NCI-H1092 (cell line): ENCODE measurements at places on chromosomes 13 and 19.

- peak; percentile 39 for DNase-seq
Observed at GRCh38 chr13:81929988-81930387, 1589.1 kb upstream of the SPRY2 start.

DNA sequence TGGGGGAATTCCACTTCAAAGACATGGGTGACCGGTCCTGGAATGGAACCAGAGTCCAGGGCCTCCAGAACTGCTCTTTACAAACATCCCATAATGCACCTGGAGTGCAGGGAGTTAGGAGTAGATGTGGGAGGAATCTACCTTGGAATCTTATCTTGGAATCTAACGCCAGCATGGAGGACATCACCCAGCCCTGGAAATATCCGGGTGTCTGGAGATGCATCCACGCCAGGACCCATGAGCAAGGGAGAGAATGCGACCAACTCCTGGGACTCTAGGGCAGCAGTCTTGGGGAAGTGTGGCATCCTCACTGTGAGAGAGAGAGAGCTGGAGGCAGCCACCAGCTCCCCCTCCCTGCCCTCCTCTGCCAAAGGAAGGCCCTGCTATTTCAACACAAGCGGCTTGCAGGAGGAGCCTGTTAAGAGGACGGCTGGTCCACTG is 211.8 kb downstream of the UQCRFS1 start:
- no peak for DNase-seq

DNA sequence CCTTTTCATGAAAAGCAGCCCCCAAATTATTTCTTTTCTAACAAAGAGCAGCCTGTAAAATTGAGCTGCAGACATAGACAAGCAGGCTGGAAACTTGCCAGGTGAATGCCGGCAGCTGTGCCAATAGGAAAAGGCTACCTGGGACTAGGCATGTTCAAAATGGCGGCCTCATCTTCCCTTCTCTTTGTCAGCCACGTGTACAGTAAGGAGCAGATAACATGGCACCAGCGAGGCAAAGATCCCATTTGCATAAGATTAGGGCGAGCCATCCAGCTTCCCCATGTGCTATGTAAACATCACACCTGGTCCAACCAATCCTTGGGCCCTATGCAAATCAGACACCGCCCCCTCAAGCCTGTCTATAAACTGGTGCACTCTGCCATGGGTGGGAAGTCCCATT is 31.2 kb upstream of the CACNA1A start:
- DNase-seq: peak; percentile 26

GRCh38 chr13:113164492-113164891 is 6.0 kb downstream of the PROZ start:
- DNase-seq: no peak

DNA sequence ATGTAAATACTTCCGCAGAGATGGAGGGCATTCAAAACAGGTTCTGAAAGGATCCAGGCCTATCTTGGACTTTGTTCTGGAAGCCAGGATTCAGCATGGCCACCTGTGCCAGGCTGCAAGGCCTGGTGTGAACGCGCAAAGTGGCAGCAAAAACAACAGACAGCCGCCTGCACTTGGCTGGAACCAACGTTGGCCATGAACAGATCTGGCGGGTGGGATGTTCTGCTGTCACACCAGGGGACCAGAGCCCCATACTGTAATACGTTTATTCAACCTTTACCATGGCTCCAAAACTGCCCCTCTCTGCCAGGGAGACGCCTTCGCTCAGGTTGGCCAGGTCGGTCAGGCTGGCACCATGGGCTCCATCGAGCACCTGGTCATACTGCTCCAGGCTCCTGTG is 69.7 kb downstream of the EPS15L1 start:
- no peak for DNase-seq

GRCh38 chr13:25169951-25170553 is 2.0 kb downstream of the AMER2 start:
- DNase-seq: no peak

DNA sequence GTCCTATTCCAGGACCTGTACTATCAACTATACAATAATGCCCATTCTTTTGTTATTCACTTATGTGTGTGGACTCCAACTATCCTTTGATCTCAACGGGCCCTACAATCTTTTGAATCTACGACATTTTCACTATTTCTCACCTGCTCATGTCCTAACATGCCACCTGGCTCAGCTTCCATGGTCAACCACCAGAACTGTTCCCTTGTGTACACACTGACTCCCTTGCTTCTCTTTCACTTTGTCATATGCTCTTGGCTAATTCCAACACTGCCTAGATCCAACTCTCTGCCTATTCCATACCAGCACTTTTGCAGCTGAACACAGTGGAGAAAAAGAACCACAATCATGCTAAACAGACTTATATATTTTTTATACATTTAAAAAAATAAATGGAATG is 53.1 kb downstream of the MICU2 start:
- no peak for DNase-seq

GRCh38 chr19:2446381-2446780 is 10.4 kb downstream of the LMNB2 start:
- no peak for DNase-seq

- DNase-seq: no peak
Observed at GRCh38 chr13:30744056-30744680, 8.8 kb downstream of the ALOX5AP start.

- DNase-seq: no peak
Observed at GRCh38 chr19:41595890-41596280, 19.9 kb downstream of the CEACAM21 start.

GRCh38 chr13:41162151-41162550 is 29.5 kb upstream of the KBTBD6 start:
- DNase-seq: no peak

DNA sequence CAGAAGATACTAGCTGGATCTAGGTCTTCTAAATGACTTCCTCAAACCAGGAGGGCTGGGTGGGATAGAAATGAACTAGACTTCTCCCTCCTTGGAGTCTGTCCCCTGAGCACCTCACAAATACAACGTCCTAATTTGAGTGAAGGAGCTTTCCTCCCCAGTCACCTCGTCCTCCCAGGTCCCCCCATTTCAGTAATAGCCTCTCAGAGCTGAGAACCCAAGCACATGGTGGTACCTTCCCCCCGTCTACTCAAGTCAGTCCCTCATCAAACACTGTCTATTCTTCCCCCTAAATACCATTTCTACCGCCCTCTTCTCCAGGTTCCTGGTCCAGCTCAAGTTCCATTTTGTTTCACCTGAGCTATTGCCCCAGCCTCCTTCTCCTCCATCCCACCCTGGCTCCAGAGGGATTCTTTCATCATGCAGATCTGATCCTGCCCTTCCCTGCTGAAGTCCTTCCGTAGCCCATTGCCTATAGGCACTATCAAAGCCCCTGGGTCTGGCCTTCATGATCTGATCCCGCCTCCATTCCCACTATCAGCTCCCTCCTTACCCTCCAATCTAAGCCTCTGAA is 5.3 kb upstream of the PRKCG start:
- DNase-seq: no peak

DNA sequence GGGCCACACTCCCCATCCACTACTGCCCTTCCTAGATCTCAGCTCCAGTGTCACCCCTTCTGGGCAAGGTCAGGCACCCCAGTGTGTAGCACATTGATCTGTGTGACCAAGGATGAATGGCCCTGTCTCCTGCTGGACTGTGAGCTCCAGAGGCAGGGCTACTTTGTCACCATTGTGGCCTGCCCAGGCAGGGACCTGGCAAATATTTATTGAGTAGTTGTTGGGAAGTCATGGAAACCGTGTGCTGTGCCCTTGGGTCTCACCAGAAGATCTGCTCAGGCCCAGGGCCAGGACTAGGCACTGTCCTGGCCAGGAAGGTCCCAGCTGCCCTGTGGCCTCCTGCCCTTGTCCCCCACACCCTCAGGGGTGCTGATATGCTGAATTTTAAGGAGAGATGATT is 10.5 kb downstream of the NACC1 start:
- no peak for DNase-seq

GRCh38 chr13:36377826-36378468 is 31.8 kb upstream of the SPART start:
- DNase-seq: no peak

GRCh38 chr19:41744850-41745249 is 10.5 kb upstream of the CEACAM6 start:
- DNase-seq: no peak

GRCh38 chr13:36332986-36333385 is 13.2 kb downstream of the SPART start:
- no peak for DNase-seq

- DNase-seq: peak; percentile 81
Observed at GRCh38 chr13:111474136-111475002, 153.9 kb downstream of the TEX29 start.

GRCh38 chr19:13172346-13173138 is 22.3 kb downstream of the IER2 start:
- peak; percentile 11 for DNase-seq

DNA sequence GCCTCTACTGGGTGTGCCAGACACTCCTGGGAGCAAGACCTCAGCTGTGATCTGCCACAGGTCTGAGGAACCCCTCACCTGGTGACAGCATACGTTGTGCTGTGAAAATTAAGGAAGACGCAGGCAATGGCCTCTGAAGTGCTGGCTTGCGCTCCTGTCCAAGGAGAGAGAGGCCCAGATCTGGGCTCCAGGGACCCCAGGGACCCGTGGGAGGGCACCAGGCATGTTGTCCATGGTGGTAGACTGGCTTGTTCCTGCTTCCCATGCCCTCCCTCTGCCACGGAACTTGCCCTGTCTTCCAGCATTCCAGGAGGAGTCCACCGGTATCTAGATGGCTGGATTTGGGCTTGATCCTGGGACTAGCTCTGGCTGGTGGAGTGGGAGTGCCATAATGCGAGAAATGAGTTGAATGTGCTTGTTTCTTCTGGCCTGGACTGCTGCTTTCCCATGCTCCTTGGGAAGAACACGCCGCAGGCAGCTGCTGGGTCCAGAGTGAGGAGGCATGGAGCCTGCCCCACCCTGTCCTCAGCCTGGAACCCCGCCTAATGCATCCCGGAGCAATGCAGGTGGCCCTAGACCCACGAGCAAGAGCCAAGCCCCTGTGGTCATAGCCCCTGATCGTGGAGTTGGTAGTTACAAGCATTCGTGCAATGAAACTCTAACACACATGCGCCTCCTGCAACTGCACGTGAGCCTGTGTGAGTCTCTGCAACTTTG is 190.2 kb downstream of the TEX29 start:
- DNase-seq: no peak

DNA sequence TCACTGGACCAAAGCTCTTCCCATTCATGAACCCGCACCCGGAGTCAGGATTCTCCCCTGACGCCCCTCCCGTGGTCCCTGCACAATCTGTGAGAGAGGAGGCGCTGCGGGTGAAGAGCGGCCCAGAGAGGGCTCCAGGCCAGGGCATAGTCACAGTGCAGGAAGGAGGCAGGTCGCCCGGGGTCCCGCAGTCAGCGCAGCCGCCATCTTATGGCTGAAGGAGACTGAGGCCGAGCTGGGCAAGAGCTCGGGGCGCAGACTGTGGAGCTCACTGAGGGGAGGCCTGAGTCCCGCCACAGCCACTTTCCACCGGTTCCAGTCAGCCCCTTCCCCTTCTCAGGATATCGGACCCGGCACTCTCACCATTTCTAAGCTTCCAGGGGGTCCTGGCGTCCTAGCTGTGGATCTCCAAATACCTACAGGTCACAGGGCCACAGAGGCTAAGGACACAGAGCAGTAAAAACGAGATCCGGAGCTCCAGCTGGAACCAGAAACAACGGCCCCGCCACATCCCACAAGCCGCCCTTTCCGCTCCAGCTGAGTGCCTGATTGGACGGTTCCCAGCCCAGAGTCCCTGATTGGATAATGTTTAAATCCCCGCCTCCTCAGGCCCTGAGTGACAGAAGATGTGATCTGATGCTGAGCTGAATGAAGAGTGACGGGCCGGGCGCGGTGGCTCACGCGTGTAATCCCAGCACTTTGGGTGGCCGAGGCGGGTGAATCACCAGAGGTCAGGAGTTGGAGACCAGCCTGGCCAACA is at the start of gene ZNF99:
TSS of gene ZNF99 (minus strand) at position 501 of the 760 bp plus-strand sequence. CDS start at position 366, 135 bp downstream.
- no peak for DNase-seq

DNA sequence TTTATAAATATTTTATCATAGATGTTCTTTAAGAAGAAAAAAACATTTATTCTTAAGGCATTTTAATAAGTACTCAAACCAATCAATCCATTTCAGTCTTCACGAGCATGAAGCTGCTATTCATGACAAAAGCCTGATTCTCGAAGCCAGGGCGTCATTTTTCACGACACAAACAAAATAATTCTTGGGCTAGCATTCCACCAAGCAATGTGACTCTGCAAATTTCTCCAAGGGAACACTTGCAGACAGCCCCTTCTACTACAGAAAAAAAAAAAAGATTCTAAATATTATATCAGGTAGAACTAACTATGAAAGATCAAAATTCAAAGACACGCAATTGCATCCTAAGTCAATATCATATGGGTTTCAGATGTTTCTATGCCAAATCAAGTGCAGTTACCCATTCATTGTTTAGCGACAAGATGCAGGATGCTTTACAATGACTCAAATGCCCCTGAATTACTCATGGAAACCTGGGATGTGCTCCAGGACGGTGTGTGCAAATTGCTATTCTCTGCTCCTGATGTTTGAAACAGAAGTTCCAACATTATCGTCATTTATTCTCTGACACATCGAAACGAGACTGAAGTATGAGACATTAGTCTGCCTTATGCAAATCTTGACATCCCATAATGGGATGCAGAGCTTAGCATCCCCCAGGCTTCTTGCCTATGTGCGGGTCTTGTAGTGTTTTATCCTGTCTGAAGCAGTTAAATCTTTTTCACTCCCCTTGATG is 517.7 kb downstream of the MYO16 start:
- DNase-seq: no peak

DNA sequence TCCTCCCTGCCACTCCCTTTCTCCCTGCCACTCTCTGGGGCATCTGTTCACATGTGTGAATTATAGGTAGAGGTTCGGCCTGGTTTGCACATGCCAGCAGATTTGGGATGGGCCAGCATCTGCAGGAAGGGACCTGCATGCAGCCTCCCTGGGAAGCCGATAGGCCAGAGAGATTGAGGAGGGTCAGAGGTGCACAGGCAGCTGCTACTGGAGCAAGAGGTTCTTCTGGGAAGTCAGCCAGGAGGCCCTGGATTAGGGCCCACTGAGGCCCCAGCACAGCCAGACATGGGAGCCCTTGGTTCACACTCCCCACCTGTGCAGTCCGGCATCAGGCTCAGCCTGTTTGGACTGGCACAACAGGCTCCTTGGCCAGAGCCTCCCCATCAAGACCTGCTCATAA is 12.1 kb downstream of the TUBA3C start:
- no peak for DNase-seq

DNA sequence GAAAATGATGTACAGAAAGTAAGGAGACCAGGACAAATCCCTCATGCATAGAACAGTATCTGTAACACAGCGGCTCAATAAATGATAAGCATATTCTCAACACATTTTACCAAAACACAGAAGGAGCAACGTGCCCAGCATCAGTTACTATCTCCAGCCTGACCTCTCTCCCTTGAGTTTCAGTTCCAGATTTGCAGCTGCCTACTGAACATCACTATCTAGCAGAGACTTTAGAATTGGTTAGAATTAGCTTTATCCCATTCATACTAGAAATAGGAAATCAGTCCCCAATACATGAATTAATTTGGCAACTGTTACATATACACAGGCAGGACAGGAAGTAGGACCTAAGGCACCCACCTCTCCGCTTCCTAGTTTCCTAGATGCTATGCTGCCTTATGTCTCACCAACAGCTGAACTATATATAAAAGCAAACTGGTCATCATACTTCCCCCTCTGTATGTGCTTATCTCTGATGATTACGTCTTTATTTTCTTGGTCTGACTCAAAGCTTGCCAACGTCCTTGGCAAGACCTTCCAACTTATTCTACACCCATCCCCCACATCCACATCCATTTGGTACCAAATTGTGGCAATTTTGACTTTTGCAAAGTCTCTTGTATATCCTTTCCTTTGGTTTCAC is 61.1 kb downstream of the SACS start:
- no peak for DNase-seq
